ENCODE measurements at places on chromosomes 11 and 22.

DNA sequence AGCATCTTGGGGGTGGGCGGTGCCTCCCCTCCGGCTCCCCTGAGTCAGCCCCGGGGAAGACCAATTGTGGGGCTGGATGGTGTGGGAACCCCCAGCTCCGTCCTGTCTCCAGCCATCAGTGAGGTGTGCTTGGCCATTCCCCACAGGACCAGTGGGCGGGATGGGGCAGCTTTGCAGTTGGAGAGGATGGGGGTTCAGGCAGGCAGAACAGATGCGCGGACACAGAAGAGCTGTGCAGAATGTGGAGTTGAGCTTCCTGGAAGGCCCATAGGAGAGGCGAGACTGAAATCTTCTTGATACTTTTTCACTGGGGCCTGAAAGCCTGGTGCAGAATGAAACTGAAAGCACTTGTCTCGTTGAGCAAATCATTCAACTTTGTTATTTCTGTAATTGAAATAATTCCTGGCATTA, 23.8 kb downstream of the PARVB start:
- DNase-seq = no peak

DNA sequence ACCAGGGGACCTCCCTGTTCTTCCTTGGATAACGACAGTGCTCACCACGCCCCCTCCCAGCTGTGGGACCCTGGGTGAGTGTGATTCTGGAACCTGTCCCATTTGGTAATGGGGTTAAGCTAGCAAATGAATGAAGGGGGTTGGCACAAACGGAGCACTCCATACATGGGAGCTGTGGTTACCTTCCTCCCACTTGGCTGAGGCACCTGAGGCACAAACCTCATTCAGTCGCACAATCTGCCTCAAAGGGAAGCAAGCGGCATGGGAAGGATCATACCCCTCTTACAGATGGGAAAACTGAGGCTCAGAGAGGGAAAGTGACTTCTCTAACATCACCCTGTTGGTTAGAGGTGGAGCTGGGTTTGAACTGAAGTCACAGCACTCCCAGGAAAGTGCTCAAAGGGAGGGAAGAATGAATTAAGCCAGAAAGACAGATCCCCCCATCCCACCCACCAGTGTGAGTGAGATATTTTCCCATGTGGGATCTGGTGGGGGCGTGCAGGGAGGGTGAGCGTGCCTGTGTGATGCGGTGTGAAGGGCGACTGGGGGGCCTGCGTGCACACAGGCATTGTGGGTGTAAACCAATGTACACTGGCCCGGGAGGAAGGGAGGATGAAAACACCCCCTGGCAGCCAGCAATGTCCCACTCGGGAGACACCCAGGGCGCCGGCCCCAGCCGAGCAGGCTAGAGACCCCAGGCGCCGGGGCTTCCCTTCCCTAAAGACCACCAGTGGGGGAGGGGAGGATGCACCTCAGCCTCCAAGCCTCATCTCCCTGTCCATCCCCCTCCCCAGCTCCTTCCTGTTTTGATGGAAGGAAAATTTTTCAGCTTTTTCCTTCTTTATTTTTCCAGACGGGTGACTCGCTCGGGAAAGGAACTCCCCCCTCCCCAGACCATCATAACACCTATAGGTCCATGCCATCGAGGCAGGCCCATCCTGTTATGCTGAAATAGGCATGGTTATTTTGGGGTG, 8.0 kb upstream of the PDGFB start:
- no peak for DNase-seq

- DNase-seq = no peak
Observed at GRCh38 chr11:57152134-57152533, 29.6 kb upstream of the LRRC55 start.

DNA sequence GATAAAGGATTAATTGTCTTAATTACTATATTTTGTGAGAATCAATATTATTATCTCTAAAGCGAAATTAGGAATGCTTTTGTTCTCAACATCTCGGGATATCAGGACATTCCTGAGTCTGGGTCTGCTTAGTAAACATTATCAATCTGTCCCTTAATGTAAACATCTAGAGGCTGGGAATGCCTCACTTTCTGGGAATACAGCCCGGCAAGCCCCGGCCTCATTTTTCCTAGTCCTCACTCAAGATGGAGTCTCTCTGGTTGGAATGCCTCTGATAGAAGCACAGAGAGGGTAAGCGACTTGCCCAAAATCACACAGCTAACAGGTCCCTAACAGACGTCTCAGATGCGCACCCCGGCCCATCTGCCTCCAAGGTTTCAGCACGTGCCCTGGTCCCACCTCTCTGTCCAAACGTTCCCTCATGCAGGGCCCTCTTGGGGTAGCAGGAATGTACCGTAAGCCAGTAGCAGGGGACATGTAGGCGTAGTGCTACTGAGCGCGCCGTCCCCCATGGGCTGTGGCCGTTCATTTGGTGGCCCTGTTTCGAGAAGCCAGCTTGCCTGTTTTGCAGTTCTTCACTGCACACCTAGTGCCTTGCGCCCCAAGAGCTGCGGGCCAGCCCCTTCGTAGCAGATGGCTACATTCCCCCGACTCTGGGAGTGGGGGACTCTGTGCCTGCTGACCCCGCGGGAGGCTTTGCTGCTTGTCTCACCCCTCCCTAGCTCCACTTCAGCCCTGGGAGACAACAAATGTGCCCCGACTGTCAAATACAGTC, 62.2 kb upstream of the FADD start:
- DNase-seq = no peak

DNA sequence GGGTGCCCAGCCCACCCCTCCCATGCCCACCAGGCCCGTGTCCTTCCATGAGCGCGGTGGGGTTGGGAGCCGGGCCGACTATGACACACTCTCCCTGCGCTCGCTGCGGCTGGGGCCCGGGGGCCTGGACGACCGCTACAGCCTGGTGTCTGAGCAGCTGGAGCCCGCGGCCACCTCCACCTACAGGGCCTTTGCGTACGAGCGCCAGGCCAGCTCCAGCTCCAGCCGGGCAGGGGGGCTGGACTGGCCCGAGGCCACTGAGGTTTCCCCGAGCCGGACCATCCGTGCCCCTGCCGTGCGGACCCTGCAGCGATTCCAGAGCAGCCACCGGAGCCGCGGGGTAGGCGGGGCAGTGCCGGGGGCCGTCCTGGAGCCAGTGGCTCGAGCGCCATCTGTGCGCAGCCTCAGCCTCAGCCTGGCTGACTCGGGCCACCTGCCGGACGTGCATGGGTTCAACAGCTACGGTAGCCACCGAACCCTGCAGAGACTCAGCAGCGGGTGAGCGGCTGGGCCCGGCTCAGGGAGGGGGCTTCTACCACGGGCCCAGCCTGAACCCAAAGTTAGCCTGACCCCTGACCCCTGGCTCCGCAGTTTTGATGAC, 3.0 kb downstream of the PKP3 start:
- DNase-seq = no peak

GRCh38 chr11:13771151-13771550, 102.7 kb downstream of the FAR1 start:
- no peak for DNase-seq
